ENCODE measurements at places on chromosomes 11 and 22.

GRCh38 chr11:26929806-26930517 lies 64.0 kb upstream of the FIBIN start:
- no peak for DNase-seq

DNA sequence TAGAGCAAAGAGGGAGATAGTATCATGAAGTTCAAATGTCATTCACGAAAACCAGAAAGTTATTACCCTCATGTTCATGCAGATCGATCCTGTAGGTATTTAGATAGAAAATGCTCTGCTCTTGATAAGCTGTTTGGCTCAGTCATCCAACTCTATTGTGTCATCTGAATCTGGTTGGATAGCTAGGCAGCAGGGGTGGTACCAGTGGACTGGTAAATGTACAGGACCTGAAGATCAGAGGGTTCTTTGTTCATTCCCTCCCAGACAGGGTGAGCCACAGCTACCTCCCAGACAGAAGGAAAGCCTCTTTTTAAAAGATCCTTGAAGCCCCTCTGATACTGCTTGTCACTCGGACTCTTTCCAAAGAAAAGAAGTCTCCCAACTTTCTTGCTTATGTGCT lies 29.8 kb upstream of the DRD2 start:
- no peak for DNase-seq

DNA sequence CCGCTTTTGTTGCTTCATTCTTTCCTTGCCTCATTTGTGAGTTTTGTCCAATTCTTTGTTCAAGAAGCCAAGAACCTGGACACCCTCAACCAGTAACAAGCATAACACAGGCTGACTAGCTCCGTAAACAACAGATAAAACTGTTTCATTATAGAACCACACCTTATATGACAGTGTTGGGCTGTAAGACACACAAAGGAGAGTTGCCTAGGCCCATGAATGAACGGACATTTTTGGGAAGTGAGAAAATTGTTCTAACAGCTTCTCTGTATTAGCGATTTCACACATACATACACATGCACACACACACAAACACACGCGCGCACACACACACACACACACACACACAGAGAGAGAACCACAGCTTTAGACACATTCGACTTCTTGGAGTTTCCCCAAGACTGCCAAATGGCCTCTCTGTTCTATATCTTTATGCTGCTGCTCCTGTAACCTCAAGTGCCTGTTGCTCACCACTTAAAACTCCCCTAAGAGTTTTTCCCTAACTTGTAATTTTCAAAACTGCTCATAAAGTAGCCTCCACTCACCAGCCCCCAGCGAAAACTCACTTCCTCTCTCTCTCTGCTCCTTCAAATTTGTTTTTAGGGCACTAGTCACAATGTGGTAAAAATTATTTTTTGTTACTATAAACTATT lies 35.9 kb downstream of the CTSC start:
- DNase-seq, result no peak

DNA sequence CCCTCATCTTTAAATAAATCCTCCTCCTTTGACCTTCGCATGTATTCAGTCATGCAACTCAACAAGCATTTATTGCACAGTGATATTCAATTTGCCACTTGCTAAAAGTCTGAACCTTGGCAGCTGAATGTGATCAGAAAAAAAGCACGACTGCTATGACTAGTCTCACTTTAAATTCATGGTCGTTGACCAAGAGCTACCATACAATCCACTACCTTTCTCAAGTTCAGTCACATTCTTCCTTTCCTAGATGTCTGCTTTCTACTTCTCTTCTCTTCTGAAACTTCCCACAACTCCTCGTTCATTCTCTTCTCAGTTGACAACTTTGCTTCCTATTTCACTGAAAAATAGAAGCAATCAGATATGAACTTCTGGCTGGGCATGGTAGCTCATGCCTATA lies 2.0 kb upstream of the SAA1 start:
- DNase-seq, result no peak

DNA sequence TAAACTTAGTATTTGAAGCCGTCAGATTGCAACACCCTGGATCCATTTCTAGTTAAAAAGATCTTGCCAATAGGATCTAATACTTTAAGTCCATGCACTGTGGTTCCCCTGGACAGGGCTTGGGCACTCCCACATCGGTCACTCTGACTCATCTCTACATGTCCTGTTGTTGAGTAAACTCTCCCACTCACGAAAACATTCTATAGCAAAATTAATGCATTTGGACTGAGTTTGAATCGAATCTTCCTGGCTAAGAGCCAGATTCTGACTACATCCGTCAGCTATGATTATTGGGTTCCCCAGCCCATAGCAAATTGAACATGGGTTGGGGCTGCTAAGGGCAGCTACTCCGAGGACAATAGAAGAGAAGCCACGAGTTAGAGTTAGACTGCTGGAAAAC lies 182.1 kb upstream of the SORL1-AS1 start:
- no peak for DNase-seq

DNA sequence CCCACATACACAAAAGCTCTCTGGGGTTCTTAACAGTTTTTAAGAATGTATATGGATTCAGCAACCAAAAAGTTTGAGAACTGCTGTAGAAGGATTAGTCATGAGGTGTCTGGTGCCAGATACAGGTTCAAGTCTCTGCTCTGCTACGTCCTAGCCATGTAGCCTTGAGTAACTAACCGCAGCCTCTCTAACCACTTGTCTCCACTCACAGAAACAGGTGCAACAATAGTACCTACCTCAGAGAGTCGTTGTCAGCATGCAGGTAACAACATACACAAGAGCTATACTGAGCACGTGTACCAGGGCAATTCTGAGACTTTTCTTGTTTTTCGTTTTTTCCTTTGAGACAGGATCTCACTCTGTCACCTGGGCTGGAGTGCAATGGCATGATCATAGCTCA lies 26.9 kb downstream of the CBX7 start:
- DNase-seq, result no peak

DNA sequence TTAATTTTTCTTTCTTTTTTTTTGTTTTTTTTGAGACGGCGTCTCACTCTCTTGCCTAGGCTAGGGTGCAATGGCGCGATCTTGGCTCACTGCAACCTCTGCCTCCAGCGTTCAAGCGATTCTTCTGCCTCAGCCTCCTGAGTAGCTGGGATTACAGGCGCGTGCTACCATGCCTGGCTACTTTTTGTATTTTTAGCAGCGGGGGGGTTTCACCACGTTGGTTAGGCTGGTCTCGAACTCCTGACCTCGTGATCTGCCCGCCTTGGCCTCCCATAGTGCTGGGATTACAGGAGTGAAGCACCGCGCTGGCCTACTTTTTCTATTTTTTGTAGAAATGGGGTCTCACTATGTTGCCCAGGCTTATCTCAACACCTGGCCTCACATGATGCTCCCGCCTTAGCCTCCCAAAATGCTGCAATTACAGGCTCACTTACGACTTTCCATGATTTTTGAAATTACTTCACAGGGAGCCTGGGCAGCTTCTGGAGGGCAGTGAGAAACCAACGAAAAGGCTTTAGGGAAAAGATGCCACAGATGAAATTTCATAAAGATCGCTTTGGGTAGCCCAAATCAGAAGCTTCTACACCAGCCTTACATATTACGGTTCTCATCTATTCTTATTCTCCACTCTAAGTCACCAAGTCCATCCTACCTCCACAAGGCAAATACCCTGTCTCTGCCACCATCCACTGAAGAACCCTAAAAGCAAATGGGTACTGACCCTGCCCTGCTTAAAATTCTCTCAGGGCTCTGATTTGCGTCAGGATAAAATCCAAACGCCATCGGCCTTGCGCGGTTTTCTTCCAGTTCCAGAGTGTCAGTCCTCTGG lies 866 bp upstream of the RRM1 start:
- no peak for DNase-seq

DNA sequence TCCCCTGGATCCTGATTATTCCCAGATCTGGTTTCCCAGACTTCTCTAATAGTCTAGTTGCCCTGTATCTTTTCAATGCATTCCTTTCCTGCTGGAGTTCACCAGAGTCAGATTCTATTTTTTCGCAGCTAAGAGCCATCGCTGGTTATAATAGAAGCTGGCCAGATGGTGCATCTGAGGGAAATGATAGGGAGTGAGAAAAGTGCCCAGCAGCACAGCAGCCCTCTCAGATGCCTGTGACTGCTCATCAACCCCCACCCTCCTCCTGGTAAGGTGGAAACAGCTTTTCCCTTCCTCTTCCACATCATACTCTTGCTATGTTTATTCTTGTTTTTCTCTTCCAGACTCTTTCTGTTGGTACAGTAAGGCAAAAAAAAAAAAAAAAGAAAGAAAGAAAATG lies 12.8 kb downstream of the OR8A1 start:
- no peak for DNase-seq

GRCh38 chr22:33104147-33104854 lies 46.1 kb upstream of the SYN3 start:
- DNase-seq, result no peak

Data from GDM1 (cell line).